ENCODE measurements at places on chromosomes 12 and 14. TPM values are rescaled to one million over a fixed set of nuclear protein-coding genes. Genes with fewer than 3 reads are reported as not detected.

The SIRT4 gene
- 3.6 TPM for total RNA-seq

The GPR65 gene
- total RNA-seq, result not detected

The WASHC4 gene
- 75.6 TPM for total RNA-seq

The CCDC197 gene
- not detected for total RNA-seq

The GPRC5A gene
- 5.4 TPM for total RNA-seq

The ADCY6 gene
- 31.5 TPM for total RNA-seq

The SMIM41 gene
- 0.98 TPM for total RNA-seq

The SDR9C7 gene
- total RNA-seq, result not detected

The CACNA2D4 gene
- 0.27 TPM for total RNA-seq

The EXOC3L4 gene
- 0.41 TPM for total RNA-seq

The TAS2R42 gene
- not detected for total RNA-seq

The GCH1 gene
- 1.9 TPM for total RNA-seq

Data from fibroblast of the aortic adventitia (primary cell).